ENCODE measurements at places on chromosomes 12 and 14.
A peak's percentile ranks its signal among the peaks of the same experiment; 100 is the strongest.

- DNase-seq, result no peak
Observed at GRCh38 chr14:96482986-96483385, 19.2 kb upstream of the PAPOLA start.

- no peak for DNase-seq
Observed at GRCh38 chr14:91021115-91021514, 39.3 kb downstream of the RPS6KA5 start.

GRCh38 chr12:100995201-100995600 is 200.6 kb downstream of the ANO4 start:
- DNase-seq, result no peak

DNA sequence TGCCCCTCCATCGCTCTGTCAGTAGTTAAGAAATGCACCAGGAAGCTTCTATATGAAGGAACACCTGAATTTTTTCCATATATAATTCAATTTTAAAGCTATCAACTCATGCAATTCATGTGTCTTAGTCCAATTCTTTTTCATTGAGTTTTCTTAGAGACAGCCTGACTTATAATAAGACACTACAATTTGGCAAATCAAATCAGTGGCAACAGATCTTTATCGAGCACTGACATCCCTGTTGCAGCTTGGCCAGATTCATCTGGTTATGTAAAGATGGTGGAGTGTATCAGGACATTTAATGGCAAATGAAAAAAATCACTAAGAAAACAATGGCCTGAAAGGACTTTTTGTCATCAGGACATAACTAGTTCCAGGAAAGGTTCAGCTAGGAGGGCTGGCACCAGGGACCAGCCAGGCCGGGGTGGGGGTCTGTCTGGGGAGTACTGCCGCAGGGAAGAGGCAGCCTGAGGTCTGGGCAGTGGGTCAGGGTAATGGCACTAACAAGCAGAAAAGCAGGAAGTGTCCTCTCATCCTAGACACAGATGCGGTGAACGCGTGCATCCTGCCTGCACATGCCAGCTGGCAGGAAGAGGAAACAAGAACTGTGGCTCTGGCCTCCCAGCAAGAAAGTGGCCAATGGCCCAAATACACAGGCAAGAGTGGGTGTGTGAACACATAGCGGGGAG is 100.5 kb upstream of the LMNTD1 start:
- no peak for DNase-seq

DNA sequence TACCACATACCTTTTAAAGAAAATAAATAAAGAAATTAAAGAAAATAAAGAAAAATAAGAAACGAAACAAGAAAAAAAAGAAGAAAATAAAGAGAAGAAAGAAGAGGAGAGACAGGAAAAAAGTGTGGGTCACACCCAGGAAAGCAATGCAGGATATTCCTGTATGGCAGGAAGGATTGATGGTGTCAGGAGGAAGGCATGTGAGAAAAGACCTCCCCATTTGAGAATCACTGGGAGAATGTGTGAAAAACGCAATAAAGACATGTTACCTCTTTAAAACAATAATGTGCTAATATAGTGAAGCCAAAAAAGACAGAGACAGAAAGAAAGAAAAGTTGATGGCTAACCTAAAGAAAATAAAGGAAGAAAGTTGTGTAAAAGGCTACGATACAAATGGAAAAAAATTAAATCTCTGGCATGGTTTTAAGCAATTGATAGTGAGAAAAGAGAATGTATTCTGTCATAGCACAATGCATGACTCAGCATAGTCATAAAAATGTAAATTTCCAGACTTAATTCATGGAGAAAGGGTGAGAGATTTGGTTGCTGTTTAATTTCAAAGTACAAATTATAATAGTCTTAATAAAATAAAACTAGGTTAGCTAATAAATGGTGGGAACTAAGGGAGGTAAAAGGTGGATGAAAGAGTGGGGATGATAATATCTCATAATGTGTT is 24.3 kb upstream of the FOXG1 start:
- DNase-seq, result no peak

GRCh38 chr12:93245543-93245942 is 132.2 kb upstream of the NUDT4 start:
- DNase-seq, result peak; percentile 79

DNA sequence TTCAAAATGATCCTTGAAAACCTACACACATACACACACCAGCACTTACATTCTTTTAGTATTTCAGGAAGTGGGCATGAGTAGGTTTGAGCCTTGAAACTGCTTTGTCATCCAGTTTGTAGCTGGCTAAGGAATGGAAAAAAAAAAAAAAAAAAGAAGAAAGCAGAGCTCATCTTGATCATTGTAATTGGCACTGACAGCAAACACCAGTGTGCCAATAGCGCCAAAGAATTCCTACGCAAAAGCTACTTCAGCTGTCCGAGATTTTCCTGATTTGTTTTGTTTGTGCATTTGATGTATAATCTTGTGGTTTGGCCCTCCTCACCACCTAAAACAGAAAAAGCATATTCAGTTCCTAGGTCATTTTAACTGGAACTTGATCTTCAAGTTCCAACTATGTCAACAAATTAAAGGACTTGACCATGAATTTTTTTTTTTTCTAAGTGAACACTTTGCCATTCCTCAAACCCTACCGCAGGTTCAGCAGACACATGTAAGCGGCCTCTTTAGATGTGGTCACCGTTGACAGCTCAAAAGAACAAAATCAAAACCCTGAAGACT is 57.3 kb downstream of the FLRT2 start:
- DNase-seq, result no peak

- DNase-seq, result no peak
Observed at GRCh38 chr12:109130297-109131153, 14.1 kb downstream of the ACACB start.

GRCh38 chr12:52582971-52583456 is 9.4 kb upstream of the KRT74 start:
- DNase-seq, result peak; percentile 30

- peak; percentile 73 for DNase-seq
Observed at GRCh38 chr12:11581179-11581755, 68.2 kb upstream of the ETV6 start.

DNA sequence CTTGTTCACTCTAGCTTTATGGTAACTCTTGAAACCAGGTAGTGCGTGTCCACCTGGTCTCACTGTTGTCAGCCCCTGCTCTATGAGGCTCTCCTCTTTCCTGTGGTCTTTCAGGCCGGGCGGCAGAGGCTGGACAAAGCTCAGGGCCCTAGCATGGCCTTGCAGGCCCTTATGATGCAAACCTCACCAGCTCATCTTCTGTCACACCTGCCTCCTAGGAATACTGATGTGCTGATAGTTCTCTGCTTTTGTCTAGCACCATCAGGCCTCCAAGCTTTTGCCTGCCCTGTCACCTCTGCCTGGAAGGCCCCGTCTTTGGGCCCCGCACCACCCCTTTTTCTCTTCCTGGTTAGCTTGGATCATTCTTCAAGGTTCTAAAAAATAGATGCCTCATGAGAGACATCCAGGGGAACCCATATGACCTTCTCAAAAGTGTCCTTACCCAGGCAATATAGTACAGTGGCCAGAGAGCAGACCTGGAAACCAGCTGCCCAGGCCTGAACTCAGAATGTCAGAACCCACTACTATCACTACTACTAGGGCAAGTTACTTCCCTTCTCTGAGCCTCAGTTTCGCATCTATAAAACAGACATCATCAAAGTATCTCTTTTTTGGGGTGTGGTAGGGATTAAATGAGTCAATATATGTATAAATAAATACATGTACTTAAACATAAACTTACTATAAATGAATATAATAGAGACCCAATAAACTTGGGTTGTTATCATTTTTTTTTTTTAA is 91.7 kb downstream of the ZFP36L1 start:
- DNase-seq, result no peak

- no peak for DNase-seq
Observed at GRCh38 chr14:90630171-90630806, 185.9 kb downstream of the TTC7B start.

DNA sequence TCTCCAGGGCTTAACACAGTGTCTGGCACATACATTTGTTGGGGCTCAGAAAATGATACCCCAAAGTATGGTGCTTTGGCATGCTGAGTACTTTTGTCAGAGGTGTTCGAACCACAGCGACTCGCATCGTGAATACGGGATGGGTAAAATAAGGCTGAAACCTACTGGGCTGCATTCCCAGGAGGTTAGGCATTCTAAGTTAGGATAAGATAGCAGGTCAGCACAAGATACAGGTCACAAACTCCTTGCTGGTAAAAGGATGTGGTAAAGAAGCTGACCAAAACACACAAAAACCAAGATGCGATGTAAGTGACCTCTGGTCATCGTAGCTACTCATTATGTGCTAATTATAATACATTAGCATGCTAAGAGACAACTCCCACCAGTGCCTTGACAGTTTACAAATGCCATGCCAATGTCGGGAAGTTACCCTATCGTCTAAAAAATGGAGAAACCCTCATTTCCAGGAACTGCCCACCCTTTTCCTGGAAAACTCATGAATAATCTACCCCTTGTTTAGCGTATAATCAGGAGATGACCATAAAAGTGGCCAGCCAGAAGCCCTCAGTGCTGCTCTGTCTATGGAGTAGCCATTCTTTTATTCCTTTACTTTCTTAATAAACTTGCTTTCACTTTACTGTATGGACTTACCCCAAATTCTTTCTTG is 3.3 kb upstream of the AEBP2 start:
- no peak for DNase-seq

DNA sequence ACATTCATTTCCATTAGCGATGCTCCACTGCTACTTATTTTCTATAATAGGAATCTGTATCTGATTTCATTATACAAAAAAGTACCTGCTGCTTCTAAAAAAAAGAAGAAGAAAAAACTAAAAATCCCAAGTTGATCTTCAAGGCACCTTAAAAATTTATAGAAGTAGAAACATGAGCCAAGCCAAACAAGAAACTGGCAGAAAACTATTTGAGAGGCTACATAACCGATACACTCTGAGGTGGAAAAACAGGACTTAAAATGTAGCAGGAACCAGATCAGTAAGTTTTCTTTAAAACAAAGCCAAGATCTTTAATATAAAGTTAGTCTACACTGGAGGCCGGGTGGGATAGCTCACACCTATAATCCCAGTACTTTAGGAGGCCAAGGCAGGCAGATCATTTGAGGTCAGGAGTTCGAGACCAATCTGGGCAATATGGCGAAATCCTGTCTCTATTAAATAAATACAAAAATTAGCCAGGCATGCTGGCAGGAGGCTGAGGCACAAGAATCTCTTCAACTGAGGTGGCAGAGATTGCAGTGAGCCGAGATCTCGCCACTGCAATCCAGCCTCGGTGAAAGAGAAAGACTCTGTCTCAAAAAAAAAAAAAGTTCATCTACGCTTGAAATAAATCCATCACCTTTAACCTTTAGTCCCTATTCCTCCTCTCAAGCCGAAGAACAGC is 278.6 kb downstream of the MED13L start:
- no peak for DNase-seq

GRCh38 chr12:42641221-42641885 is 51.8 kb upstream of the PRICKLE1 start:
- no peak for DNase-seq

GRCh38 chr12:53006810-53007309 is 604 bp downstream of the EIF4B start:
- peak; percentile 68 for DNase-seq

DNA sequence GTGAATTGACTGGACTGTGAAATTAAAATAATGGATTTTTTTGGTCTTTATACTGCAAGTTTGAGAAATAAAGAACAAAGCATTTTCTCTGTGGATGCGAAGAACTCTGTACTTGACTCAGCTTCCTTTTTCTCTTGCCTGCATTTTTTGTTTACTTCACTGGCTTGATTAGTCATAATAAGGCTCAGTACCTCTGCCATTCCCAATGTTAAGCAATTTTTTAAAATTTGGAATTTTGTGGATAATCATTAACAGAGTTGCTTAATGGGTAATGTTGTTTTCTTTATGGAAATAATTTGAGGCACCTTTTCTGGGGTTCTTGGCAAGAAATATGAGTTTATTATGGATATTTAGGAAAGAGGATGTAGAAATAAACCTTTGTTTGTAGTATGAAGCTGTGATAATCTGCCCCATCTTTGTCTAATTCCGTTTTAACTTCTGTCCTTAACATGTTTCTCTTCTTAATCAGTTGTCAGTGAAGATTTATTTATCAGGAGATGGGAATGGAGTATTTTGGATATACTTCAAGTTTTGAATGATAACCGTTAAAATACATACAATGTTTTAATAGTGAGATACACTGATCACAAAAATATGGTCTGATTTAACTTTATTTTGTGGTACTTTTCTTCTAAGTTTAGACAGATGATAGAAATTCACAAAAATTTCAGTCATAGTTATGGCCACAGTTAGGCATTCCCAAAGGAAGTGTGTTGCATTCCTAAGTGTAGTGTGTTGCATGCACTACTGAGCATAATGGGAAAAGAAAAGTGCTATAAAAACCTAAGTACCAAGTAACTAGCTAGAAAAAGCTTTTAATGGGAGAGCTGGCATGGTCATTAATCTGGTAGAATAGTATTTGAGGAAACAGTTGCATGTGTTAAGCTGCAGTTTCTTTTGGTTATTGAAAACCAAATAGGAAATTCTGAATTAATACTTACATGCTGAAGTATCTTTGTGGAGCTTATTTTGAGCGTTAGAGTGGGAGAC is 27.7 kb downstream of the WNK1 start:
- no peak for DNase-seq

- no peak for DNase-seq
Observed at GRCh38 chr12:14825256-14825655, 11.3 kb upstream of the SMCO3 start.

GRCh38 chr14:104429291-104429861 is 150.2 kb upstream of the C14orf180 start:
- no peak for DNase-seq

DNA sequence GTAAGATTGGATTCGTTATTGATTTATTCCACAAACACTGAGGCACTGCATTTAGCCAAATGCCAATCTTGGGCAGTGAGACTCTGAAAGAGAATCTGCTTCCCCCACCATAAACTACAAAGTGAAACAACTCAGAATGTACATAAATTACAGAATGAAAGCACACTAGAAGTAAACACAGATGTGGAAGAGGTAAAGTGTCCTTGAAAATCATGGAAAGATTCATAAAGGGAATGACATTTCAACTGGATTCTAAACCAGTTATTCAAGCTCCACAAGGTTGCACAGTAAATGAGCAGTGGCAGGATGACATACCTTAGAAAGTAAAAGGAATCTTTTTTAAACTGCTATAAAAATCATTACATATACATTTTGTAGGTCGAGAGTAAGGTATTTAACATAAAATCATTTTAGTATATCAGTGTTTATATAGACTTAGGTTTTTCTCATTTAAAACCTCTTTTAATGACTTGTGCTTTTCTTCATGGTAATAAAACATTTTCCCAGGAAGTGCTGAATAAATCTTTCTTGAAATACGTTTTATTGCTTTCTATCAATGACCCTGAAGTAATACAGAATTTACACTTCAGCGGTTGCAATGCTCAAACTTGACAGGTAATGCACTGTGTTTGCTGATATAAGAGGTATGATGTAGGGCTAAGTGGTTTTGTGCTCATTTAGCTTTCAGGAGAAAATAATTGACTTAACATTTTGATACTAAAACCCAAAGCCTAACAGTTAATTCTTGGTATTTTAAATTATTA is 270.6 kb downstream of the NAV3 start:
- no peak for DNase-seq
